ENCODE measurements at places on chromosomes 1 and 21.

DNA sequence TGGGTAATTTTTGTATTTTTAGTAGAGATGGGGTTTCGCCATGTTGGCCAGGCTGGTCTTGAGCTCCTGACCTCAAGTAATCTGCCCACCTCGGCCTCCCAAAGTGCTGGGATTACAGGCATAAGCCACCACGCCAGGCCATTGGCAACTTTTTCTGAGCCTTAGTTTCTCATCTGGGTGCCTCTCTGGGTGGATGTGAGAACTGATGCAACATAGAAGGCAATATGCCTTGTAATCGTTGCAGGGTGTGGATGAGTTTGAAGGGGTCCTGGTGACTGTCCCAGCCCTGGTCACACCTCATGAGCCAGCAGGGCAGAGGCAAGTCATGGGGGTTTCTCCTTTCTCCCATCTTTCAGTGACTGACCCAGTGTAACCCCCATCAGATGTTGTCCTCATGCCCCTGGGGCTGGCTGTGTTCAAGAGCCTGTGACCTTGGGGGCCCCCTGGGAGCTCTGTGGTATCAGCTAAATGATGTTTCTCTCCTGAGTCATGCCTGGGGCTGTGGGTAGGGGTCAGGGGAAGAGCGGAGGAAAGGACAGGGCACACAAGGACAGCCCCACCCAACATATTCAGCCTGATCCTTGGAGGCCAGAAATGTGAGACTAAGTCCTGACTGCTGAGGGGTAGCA, 3.6 kb downstream of the COL9A2 start:
- peaks cover 1% of the 10 kb centered on the region for H3K36me3 ChIP-seq
- no peak for DNase-seq
- H3K4me1 ChIP-seq = peaks cover 44% of the 10 kb centered on the region
- peaks cover 21% of the 10 kb centered on the region for H3K27me3 ChIP-seq
- peak overlapping the region; percentile 20 for H3K27ac ChIP-seq
- no peak overlapping the region for H3K4me3 ChIP-seq

GRCh38 chr1:147545133-147545532, 3.8 kb downstream of the BCL9 start:
- H3K36me3 ChIP-seq = peaks cover 16% of the 10 kb centered on the region
- peak overlapping the region; percentile 88 for H3K27ac ChIP-seq
- peak; percentile 91 for DNase-seq
- H3K4me1 ChIP-seq = peaks cover 67% of the 10 kb centered on the region

GRCh38 chr1:55310505-55310971, 95.4 kb upstream of the USP24 start:
- no peaks in the 10 kb centered on the region for H3K36me3 ChIP-seq
- H3K27me3 ChIP-seq = peaks cover 5% of the 10 kb centered on the region
- no peak for DNase-seq
- no peak overlapping the region for H3K4me3 ChIP-seq
- H3K4me1 ChIP-seq = no peaks in the 10 kb centered on the region
- H3K27ac ChIP-seq = no peak overlapping the region

DNA sequence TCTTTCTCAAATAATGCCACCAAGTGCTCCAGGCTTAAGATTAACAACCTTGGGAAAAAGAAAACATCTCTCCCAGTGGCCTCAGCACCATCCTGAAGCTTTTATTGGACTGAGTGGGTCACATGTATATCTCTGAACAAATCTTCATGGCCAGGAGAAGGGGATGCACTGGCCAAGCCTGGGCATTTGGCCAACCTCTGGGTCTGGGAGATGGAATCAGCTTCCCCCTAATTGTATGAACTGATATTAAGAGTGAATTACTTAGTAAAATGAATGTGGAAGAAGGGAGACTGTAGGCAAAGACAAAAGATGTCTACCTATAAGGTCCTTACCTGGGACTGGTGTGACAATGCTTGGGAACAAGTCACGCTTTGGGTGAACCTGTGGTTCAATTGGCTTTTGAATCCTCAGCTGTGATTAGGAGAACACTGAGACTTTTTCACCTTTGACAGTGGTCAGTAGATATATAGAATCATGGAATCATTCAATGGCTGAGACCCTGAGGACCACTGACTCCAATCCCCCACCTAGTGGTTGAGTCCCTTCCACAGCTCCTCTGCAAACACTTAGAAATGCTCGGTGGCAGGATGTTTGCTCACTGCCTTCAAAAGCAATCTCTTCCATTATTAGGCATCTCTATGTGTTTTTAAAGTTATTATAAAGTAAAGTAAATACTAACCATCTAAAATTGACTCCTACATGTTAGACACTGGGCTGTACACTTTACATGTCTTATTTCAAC, 102.6 kb upstream of the ATP1A1 start:
- H3K27me3 ChIP-seq = no peaks in the 10 kb centered on the region
- no peaks in the 10 kb centered on the region for H3K36me3 ChIP-seq
- peaks cover 10% of the 10 kb centered on the region for H3K4me1 ChIP-seq
- no peak overlapping the region for H3K4me3 ChIP-seq
- no peak overlapping the region for H3K27ac ChIP-seq

DNA sequence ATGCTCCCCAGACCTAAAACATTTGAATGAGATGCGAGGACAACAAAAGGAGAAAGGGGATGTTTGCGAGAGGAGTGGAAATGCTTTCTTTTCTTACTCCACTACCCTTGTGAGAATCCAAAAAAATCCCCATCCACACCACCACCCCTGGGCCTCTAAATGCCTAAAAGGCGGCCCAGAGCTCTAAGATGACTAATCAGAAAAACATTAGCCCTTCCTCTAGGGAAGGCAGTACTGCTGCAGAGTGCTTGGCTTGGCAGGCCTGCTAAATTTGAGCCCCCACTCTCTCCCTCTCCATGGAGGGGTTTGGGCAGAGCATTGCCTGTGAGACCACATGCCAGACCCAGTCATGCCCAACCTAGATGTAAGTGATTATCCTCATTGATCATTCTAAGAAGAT, 347.9 kb downstream of the USH2A start:
- no peaks in the 10 kb centered on the region for H3K36me3 ChIP-seq
- H3K27ac ChIP-seq = no peak overlapping the region
- no peaks in the 10 kb centered on the region for H3K27me3 ChIP-seq
- DNase-seq = no peak

GRCh38 chr21:31580866-31581276, 78.6 kb upstream of the SOD1 start:
- H3K36me3 ChIP-seq = no peaks in the 10 kb centered on the region
- peaks cover 22% of the 10 kb centered on the region for H3K27me3 ChIP-seq
- DNase-seq = peak; percentile 83
- no peak overlapping the region for H3K4me3 ChIP-seq
